CD4-positive, CD25-positive, alpha-beta regulatory T cell (primary cell): ENCODE measurements at places on chromosomes 7 and 10. TPM values are rescaled to one million over a fixed set of nuclear protein-coding genes. Genes with fewer than 3 reads are reported as not detected.

Gene NAT16
- not detected for polyA plus RNA-seq

Gene C10orf62
- not detected for polyA plus RNA-seq

Gene ABCC2
- polyA plus RNA-seq = 0.47 TPM

Gene COL28A1
- polyA plus RNA-seq = not detected

Gene PNLIPRP1
- not detected for polyA plus RNA-seq

Gene OR2A42
- polyA plus RNA-seq = not detected

Gene MBL2
- polyA plus RNA-seq = not detected

Gene PLEKHS1
- not detected for polyA plus RNA-seq

Gene GPER1
- polyA plus RNA-seq = 0.10 TPM

Gene TAS2R3
- not detected for polyA plus RNA-seq

Gene ELN
- not detected for polyA plus RNA-seq

Gene SPDYE16
- not detected for polyA plus RNA-seq

Gene COBL
- 0.03 TPM for polyA plus RNA-seq
